NCI-H2171 (cell line): ENCODE measurements at places on chromosomes 12 and 14.
A peak's percentile ranks its signal among the peaks of the same experiment; 100 is the strongest.

GRCh38 chr12:5480938-5481303, 49.0 kb downstream of the NTF3 start:
- no peak for DNase-seq

- DNase-seq = no peak
Measured at GRCh38 chr12:5910790-5911548, 34.1 kb downstream of the ANO2 start.

GRCh38 chr12:50564237-50564947, 59.6 kb downstream of the DIP2B start:
- DNase-seq = no peak

DNA sequence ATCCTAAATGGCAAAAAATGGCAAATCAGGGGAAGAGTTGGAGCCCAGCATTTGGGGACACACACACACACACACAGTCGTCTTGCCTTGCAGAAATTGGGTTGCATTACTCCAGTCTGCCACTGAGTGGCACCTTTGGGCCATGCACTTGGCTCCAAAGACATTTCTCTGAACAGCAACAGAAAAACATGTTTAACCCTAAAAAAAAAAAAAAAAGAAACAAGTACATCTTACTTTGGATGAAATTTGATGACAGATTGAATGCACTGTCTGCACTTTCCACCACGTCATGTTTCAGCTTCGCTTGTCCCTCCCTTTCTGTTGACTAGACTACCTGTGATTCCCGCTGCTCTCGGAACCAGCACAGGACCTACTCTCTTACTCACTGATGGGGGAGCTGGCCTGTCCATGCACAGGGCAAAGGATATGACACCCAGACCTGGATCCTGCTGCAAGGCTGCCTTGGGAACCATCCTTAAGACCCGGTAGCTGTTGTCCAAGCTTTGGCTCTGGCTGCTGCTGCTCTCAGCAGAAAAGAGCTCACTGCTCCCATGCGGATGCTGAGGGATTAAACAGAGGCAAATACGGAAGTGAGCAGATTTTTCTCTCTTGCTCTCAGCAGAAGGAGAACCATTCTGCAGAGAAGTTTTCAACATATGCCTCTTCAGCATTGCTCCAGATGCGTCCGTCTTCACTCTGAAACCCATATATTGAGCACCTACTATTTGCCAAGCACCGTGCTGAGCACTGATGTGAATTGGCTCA, 376.8 kb downstream of the DPF3 start:
- DNase-seq = peak; percentile 67

DNA sequence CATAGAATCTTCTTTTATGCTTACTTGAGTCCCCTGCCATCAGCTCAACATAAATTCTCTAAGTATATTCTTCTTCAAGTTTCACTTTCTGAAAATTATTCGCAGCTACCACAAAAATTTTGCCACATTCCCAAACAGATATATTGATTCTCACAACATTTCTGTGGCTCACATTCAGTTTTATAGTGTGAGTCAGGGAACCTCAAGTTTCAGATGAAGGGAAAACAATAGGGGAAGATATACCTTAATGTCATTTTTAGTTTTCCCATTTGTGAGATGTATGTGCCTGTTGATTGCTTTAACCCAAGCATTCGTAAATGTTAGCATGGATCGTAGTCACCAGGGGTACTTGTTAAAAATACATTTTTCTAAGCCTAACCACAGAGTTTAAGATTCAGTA, 465.8 kb downstream of the CCER1 start:
- no peak for DNase-seq

- DNase-seq = peak; percentile 43
Measured at GRCh38 chr14:22303589-22304195, 285.3 kb downstream of the DAD1 start.

- DNase-seq = no peak
Measured at GRCh38 chr14:74934476-74935359, 11.7 kb upstream of the RPS6KL1 start.

GRCh38 chr14:30002859-30003258, 75.2 kb upstream of the PRKD1 start:
- no peak for DNase-seq

DNA sequence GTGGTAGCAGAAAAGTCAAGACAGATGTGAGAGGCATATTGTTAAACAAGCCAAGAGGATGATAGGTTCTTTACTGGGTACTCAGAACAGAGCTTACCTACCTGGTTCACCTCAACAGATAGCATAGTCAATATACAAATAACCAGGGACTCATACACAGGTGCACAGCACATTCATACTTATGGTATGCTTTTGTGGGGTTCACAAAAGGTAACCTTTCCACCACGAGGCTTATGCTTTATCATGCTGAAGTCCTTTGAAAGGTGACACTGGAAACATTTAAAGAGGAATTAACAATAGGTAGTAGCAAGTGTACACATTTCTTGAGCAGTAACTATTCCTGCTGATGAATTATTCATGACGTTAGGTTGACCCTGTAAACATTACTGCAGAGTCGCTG, 42.2 kb upstream of the MBIP start:
- no peak for DNase-seq

DNA sequence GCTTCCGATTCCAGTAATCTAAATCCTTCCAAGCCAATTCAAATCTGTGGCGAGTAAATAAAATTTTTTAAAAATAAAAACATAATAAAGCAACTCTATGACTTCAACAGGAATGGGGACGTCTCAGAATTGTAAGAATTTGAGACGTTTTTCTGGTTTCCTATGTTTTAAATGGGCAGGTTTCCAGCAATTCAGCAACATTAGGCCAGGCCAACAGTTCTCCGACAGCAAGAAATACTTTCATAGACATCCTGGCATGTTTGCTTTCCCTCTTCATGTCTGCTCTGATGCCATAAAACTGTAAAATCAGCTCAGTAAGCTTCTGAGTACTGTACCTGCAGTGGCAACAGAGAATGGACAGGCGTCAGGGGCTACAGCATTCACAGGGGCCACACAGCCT, 35.8 kb upstream of the DICER1 start:
- no peak for DNase-seq

- peak; percentile 74 for DNase-seq
Measured at GRCh38 chr14:62369919-62370560, 607.8 kb downstream of the SNAPC1 start.
